Activated naive CD8-positive, alpha-beta T cell treated with anti-CD3 and anti-CD28 coated beads, Interleukin-2, amount 10 ng/mL, durations not matched to agents 7 days and 5 days (primary cell): ENCODE measurements at places on chromosomes 7 and 10. TPM values are rescaled to one million over a fixed set of nuclear protein-coding genes. Genes with fewer than 3 reads are reported as not detected.

The GIMAP8 gene
- total RNA-seq: 31.0 TPM

The CACNA2D1 gene
- not detected for total RNA-seq

The ADAMTS14 gene
- total RNA-seq: not detected

The PLAU gene
- total RNA-seq: 0.61 TPM

The SLC26A3 gene
- not detected for total RNA-seq

The VWC2 gene
- not detected for total RNA-seq

The FIS1 gene
- 91.7 TPM for total RNA-seq

The TMEM196 gene
- total RNA-seq: not detected

The TRPV6 gene
- not detected for total RNA-seq

The STEAP2 gene
- not detected for total RNA-seq

The PTN gene
- not detected for total RNA-seq

The GRID2IP gene
- 0.53 TPM for total RNA-seq
